ENCODE measurements at places on chromosomes 2 and 18.

- DNase-seq = no peak
Measured at GRCh38 chr2:150034665-150035064, 447.1 kb upstream of the MMADHC start.

- no peak for DNase-seq
Measured at GRCh38 chr2:210756855-210757254, 200.5 kb downstream of the CPS1 start.

DNA sequence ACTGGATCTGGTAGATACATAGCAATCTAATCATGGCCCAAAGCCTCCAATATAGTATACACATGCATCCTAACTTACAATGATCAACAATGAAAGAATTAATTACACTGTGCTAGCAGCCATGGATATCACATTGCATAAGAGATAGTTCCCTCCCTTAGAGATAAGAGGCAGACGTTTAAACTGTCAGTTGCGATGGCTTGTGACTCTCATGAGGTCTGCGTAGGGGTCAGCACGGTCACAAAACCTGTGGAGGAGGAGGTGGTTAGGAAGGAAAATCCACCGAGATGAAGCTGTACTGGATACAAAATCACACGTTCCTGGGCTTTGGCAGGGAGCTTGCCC, 800 bp upstream of the RALB start:
- no peak for DNase-seq

DNA sequence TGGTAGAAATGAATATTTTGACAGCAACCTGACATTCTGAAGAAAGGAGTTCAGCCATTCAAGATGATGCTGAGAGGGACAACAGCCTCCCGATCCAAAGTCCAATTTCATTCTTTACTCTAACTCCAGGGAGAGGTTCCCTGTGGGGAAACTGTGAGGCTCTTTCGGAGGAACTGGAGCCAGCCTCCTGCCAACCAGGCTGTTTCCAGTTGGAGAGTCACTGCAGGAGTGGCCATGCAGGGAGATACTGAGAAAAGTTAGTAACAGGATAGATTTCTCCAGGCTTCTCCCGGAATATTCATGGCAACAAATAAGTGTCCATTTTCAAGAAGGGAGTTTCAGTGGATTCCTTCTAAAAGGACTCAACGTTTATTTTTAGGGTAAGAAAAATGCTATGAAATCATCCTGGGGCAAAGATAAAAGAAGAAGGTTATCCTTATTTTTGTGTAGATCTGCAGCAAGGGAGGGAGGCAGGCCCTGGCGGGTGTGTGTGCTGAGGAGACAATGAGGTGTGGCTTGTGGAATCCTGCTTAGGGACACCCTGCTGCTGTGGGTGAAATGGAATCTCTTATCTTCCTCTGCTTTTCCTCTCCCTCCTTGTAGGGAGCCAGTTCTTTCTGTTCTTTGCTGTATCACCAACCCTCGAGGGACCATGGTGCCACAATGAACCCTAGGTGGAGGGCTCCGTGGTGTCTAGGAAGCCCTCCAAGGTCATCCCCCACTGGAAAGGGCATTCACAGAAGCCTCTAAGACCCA, 18.1 kb downstream of the KLHL14 start:
- DNase-seq = no peak

DNA sequence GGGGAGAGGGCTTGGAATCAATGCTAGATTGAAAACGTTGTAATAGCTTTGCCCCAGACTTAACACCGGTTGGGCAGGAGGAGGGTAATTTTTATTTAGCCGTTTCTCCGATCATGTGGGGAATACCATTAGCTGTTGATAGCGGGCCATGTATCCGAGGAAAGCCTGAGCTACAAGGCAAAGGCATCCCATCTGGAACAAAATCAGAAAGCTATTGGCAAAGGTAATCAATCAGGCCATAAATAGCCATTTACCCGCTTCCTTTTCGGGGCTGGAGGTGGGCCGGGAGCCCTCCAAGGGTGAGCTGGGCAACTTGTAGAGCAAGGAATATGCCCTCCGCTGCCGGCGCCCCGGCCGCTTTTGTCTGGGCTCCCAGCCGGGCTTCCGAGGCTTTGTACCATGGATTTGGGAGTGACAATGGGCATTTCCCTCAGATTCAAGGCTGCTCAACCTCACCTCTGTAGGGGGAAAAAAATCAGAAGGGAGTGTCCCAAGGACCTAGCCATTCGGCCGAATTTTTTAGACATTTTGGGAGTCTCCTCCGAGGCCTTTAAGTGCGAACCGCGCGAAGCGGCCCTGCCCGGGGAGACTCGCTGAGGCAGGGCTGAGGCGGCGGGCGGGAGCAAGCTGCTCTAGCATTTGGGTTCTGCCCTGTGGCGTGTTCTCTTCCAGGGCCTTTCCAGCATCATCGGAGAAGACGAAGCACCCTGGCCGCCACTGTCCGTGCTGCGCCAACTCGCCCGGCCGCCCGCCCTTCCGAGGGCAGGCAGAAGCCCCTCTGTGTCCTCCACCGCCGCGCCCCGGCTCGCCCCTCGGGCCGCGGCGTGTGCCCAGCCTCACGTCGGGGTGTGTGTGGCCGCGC, 1.1 kb upstream of the HOXD9 start:
- DNase-seq = no peak

DNA sequence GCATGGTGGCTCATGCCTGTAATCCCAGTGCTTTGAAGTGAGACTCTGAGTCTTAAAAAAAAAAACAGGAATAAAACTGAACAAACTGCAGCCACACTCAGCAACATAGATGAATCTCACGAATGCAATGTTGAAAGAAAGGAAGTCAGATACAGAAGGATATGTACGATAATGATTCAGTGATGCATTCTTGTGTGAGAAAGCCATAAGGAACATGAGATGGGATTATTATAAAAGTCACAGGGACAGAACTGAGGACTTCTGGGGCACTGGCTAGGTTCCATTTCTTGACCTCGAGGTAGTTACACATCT, 56.9 kb upstream of the SMAD2 start:
- DNase-seq = no peak

DNA sequence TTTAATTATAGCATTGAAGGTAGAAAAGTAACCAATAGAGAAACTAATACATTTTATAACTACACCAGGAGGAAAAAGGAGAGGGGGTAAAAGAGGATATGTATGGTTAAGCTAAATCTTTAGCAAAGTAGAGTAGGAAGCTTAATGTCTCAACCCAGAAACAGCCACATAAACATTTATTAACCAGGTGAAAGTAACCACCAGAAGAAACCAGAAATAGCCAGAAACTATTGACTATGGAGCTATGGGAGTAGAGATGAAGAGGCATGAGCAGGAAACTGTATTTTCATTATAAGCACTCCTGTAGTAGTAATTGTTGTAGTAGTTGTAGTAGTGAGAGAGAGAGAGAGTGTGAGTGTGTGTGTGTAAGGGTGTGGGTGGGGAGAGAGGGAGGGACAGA, 617.5 kb upstream of the CHAC2 start:
- DNase-seq = no peak

DNA sequence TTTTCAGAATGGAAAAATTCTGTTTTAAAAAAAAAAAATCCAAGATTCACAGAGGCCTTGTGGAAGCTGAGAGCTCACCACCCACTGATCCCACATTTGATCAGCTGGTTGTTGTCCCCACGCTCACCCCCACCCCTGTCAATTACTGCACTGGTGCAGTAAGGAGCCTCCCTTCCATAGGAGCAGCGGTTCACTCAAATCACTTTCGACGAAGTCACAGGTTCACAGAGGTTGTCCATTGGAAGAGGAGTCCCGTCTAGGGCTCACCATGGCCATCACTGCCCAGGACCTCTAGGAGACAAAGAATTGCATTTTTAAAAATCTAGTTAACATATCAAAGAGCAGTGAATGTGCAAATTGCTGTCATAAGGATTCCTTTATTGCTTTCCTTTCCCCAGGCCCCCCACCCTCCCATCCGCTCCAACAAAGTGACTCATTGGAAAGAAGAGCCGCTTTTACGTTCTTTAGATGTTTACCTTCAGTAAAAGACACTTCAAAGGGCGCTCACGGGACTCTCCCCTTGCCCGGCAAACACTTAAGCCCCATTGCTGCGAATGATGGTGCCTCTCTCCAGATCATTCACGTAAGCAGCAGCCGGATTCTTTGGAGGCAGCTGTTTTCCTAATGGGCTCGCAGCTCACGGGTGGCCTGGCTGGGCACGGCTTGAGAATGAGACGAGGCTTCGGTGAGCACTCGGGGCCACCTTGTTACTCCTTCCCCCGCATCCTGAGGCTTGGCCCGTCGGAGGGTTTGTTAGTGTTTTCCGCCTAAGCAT, 165.5 kb upstream of the SALL3 start:
- no peak for DNase-seq

DNA sequence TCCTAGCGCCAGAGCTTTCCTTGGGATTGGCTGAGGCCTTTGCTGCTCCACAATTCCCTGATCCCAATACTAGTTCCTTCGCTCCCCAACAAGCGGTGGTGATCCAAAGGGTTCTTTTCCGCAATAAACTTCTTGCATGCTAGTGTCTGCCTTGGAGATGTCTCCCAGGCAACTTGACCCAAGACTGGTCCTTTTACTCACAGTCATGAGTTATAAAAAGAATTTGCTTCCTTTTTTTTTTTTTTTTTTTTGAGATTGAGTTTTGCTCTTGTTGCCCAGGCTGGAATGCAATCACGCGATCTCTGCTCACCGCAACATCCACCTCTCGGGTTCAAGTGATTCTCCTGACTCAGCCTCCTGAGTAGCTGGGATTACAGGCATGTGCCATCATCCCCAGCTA, 89.8 kb upstream of the SP3 start:
- no peak for DNase-seq

- DNase-seq = no peak
Measured at GRCh38 chr2:230778350-230779063, 65.9 kb downstream of the CAB39 start.

DNA sequence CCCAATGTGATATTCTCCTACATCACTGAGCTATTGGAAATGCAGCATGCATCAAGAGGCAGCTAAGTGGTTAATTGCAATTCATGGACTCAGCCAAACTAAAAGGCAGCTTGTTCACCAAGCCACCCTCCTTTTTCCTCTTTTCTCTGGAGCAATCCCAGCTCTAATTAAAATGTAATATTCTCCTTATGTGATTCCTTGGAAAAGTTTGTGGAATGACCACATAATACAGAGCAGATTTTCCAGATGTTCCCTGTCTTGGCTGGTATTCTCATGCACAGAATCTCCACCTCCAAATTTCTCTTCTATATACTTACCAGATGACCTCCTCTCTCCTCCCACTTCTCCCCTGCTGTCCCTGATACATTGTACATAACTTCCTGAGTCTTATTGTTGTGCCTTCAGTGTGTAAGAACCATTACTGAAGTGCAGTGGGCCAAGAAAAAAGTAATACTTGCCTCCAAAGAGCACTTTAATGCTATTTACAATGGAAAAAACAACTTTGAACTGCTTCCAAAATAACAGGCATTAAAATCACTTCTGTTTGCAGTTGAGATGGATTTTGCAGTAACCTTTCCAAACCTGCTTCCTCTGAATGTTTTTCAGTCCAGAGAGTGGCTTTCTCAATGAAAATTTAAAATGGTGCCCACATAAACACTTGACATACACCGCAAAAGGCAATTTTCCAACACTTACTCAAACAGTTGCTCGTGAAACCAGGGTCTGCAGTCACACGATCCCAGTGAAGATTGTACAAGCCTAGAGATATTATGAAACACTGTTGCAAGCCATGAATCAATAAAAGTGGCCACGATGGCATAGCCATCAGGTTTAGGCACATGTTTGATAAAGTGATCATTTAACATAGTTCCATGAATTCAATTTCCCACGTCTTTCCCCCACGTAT, 258.0 kb downstream of the MTX2 start:
- no peak for DNase-seq

GRCh38 chr18:9712611-9713010, 4.5 kb downstream of the RAB31 start:
- DNase-seq = no peak

GRCh38 chr18:72056171-72056570, 488.0 kb downstream of the CBLN2 start:
- no peak for DNase-seq

DNA sequence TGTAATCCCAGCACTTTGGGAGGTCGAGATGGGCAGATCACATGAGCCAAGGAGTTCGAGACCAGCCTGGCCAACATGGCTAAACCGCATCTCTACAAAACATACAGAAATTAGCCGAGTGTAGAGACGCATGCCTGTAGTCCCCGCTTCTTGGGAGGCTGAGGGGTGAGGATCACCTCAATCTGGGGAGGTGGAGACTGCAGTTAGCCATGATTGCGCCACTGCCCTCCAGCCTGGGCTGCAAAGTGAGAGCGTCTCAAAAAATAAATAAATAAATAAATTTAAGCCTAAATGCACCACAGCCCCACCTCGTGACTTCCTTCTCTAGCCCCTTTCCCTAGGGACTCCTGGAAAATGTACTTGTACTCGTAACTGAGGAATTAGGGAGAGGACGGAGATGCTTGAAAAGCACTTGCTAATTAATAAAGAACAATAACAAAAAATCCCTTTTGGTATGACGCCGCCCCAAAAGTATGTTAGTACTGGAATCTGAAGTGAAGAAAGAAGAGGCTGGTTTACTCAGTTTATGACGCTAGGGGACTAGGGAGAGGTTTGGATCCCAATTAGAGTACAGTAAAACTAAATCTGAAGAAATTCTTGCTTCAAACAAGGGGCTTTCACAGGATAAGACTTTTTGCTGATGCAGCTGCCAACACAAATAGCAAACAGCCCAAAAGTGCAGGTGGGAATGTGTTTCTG, 887 bp upstream of the ZNF396 start:
- no peak for DNase-seq

GRCh38 chr18:32093102-32093511, 1.4 kb downstream of the RNF138 start:
- DNase-seq = peak; percentile 4

DNA sequence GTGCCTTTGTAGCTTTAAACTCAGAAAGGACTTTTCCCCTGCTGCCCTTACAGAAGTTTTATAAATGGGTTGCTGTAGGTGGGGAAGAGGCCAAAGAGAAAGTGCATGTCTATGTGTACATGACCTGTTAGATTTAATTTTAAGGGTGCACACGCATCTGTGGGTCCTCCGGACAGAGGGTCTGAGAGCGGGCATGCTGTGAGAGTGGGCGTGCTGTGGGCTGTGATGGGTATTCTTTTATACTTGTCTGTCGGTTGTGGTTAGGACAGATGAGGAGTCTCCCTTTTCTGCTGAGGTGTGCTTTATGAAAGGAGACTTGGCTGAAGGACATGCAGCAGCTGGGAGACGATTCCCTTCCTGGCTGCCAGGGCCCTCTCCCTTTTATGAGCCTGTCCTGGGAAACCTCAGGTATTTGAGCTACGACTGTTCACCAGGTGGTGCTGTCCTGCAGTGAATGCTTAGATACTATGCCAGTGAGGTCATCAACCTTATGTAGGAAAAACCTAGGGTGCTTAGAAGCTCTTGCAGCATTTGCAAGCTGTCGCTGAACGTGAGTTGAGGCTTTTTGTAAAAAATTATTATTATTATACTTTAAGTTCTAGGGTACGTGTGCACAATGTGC, 67.5 kb downstream of the TANC1 start:
- no peak for DNase-seq

DNA sequence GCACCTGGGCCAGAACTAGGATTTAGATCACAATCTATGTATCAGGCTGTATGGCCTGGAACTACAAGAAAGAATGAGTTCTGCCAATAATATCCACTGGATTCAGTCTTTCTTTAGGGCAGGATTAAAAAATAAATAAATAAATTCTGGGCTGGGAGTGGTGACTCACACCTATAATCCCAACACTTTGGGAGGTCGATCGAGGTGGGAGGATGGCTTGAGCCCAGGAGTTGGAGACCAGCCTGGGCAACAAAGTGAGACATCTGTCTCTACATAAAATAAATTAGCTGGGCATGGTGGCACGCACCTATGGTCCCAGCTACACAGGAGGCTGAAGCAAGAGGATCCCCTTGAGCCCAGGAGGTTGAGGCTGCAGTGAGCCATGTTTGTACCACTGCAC, 8.1 kb downstream of the AMMECR1L start:
- DNase-seq = no peak
